ENCODE measurements at places on chromosomes 5 and 9.

- no peaks in the 10 kb centered on the region for H3K36me3 ChIP-seq
- DNase-seq, result no peak
- H3K27ac ChIP-seq, result no peak overlapping the region
- H3K4me3 ChIP-seq, result no peak overlapping the region
- H3K4me1 ChIP-seq, result no peaks in the 10 kb centered on the region
Measured at GRCh38 chr5:122267185-122267584, 44.9 kb upstream of the SNCAIP start.

DNA sequence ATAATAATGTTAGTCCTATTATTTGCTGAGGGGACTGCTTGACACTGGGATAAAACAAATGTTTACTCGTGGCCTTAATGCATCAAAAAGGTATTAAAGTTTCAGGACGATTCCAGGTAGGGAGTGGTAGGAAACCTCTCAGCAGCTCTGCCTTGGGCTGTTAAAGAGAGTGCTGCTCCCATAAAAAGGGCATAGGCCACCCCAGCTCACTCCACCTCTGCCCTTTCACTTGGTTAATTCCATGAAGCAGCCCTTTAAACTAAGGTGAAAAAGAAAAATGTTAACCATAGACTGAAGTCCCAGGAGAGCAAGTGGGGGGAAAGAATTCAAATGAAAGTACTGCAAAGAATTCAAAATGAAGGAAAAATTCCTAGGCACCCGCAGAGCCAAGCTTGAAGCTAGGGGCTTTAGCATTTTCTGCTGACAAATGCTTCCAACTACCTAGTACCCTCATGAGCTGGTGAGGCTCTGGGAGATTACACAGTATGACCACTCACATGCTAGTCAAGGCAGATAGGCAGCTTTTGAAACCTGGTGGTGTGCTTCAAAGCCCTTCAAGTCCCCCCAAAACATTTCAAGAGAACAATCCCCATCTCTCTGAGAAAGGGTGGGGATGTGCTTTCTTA, 8.5 kb downstream of the KLF9 start:
- DNase-seq, result no peak
- peak overlapping the region; percentile 94 for H3K27ac ChIP-seq
- no peaks in the 10 kb centered on the region for H3K27me3 ChIP-seq
- peaks cover 2% of the 10 kb centered on the region for H3K36me3 ChIP-seq

DNA sequence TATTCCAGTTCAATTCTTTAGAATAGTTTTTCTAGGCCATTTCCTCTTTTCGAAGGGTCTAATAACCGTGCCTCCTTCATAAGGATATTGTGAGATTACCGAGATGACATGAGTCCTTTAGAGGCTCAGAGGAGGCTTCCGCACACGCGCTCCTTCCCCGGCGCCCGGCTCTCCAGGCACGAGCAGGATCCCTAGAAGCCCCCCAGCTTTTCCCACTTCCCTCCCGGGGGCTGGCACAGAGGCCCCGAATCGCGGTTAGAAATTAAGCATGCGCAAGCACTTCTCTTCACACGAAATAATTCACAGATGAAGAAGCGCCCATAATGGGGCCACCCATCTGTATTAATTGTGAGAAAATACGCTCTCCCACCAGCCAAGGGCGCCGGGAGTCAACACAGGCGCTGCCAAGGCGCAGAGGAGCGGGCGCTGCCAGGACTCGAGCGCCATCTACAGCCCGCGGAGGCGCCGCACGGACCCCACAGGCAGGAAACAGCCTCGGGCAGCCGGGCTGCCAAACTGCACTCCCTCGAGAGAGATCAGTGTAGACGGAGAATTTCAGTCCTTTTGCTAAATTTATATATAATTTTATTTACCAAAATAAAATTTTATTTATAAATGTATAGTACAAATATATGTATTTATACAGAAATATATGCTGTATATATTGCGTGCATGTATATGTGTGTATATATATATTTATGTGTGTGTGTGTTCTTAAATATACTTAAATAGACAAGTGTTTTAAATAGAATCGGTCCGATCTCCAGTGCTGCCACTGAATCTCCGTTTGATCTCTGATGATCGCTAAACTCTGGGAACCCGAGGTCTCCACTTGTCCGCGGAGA, 258.1 kb upstream of the NFIL3 start:
- no peaks in the 10 kb centered on the region for H3K36me3 ChIP-seq
- H3K27me3 ChIP-seq, result peaks cover 22% of the 10 kb centered on the region
- peak overlapping the region; percentile 46 for H3K4me3 ChIP-seq
- H3K4me1 ChIP-seq, result peaks cover 5% of the 10 kb centered on the region
- DNase-seq, result peak; percentile 80
- no peak overlapping the region for H3K27ac ChIP-seq

- no peaks in the 10 kb centered on the region for H3K27me3 ChIP-seq
- H3K4me1 ChIP-seq, result peaks cover 14% of the 10 kb centered on the region
- no peak overlapping the region for H3K27ac ChIP-seq
- H3K36me3 ChIP-seq, result peaks cover 15% of the 10 kb centered on the region
- no peak overlapping the region for H3K4me3 ChIP-seq
Measured at GRCh38 chr5:121979691-121980090, 17.9 kb downstream of the SRFBP1 start.

- peaks cover 13% of the 10 kb centered on the region for H3K4me1 ChIP-seq
- H3K4me3 ChIP-seq, result no peak overlapping the region
- no peak for DNase-seq
- no peak overlapping the region for H3K27ac ChIP-seq
- no peaks in the 10 kb centered on the region for H3K36me3 ChIP-seq
Measured at GRCh38 chr5:161547406-161547737, 847 bp upstream of the GABRB2 start.

- no peaks in the 10 kb centered on the region for H3K36me3 ChIP-seq
Measured at GRCh38 chr5:15763754-15764153, 263.8 kb downstream of the FBXL7 start.

GRCh38 chr9:126523611-126524111, 90.1 kb upstream of the LMX1B start:
- H3K4me3 ChIP-seq, result peak overlapping the region; percentile 54
- peaks cover 27% of the 10 kb centered on the region for H3K27me3 ChIP-seq
- H3K4me1 ChIP-seq, result peaks cover 22% of the 10 kb centered on the region
- H3K27ac ChIP-seq, result peak overlapping the region; percentile 81
- peak; percentile 57 for DNase-seq
- no peaks in the 10 kb centered on the region for H3K36me3 ChIP-seq
